CD4-positive, alpha-beta T cell treated with Interferon alpha-2 for 1 hour (primary cell): ENCODE measurements at places on chromosomes 12 and 14.

DNA sequence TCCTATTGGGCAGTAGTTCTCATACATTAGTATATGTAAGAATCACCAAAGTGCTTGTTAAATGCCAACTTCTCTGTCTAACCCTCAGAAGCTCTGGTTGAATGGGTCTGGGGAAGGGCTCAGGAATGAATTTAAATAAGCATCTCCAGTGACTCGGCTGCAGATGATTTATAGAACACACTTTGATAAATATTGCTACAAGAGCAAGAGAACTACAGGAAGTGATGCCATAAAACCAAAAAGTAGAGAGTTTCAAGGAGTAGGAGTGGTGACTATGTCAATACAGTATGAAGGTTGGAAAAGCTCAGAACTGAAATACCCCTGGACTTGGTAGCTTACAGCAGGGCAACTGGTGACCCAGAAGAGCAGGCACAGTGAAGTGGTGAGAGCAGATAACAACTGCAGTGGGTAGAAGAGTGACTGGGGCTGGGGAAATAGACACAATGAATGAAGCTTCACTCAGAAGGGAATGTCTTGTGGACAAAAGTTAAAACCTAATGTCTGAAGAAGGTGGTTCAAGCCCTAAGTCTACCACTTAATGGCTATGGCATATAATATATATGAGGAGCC is 8.0 kb upstream of the PLEKHA5 start:
- no peak for DNase-seq

GRCh38 chr12:121918679-121919038 is 267 bp downstream of the CFAP251 start:
- no peak for DNase-seq

DNA sequence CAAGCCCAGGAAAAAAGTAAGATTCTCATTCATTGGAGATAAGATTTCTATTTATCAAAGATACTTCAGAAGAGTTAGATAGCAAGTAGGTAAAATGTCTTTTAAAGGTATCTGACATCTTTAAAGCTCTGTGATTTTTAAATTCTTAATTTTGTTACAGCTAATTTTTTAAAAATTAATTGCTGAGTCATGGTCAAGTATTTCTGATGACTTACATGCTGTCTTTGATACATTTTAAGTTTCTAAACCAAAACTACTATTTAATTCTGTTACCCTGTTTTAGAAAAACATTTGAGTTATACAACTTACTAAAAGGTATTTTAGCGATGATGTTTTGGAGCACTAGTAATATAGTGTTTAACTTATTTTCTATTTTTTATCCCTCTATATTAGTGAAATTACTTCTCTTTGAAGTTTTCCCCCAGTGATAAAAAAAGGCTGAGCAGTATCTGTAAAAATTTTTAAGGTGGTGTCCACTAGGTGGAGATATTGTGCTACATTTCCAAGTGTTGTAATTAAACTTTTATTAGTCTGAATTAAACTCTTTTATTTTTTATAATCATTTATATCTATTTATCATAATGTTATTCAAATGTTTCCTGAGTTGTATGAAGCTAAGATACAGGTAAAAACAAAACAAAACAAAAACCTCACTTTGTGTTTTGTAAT is 11.5 kb downstream of the ALG10 start:
- DNase-seq: no peak

DNA sequence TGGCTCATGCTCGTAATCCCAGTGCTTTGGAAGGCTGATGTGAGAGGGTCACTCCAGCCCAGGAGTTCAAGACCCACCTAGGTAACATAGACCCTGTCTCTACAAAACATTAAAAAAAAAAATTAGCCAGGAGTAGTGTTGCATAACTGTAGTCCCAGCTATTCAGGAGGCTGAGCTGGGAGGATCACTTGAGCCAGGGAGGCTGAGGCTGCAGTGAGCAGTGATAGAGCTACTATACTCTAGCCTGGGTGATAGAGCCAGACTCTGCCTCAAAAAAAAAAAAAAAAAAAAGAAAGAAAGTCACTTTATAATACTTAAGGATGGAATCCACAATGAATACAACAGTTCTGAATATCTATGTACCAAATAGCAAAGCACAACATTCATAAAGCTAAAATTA is 10.2 kb upstream of the SLC10A1 start:
- no peak for DNase-seq

GRCh38 chr14:36279306-36280190 is 40.9 kb downstream of the MBIP start:
- DNase-seq: no peak
